ENCODE measurements at places on chromosomes 4 and X.

- no peak for DNase-seq
These were observed 22.8 kb downstream of the TMPRSS11A start for GRCh38 chr4:67940506-67940905.

- DNase-seq: peak; percentile 69
These were observed 94.9 kb upstream of the TBC1D9 start for GRCh38 chr4:140851032-140851636.

- no peak for DNase-seq
These were observed 74.6 kb downstream of the LEF1 start for GRCh38 chr4:108094131-108094530.

- DNase-seq: no peak
These were observed 55.0 kb upstream of the STS start for GRCh38 chrX:7092543-7092942.

Data from CD14-positive monocyte (primary cell).